Stimulated activated CD4-positive, alpha-beta T cell treated with anti-CD3 and anti-CD28 coated beads, TNF-alpha, amount 100 ng/mL, for 48 hours (primary cell): ENCODE measurements at places on chromosomes 12 and 14.

GRCh38 chr12:53803703-53804102, 51.9 kb upstream of the CISTR start:
- DNase-seq, result no peak

DNA sequence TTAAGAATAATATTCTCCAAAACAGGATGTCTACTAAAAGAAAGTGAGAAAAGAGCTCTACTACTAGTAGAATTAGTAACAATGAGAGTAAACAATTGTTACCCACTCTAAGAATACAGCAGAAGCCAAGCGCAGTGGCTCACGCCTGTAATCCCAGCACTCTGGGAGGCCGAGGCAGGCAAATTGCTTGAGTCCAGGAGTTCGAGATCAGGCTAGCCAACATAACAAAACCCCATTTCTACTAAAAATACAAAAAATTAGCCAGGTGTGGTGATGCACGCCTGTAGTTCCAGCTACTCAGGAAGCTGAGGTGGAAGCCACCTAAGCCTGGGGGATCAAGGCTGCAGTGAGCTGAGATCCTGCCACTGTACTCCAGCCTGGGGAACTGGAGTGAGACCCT, 4.7 kb downstream of the DNAJC14 start:
- no peak for DNase-seq

DNA sequence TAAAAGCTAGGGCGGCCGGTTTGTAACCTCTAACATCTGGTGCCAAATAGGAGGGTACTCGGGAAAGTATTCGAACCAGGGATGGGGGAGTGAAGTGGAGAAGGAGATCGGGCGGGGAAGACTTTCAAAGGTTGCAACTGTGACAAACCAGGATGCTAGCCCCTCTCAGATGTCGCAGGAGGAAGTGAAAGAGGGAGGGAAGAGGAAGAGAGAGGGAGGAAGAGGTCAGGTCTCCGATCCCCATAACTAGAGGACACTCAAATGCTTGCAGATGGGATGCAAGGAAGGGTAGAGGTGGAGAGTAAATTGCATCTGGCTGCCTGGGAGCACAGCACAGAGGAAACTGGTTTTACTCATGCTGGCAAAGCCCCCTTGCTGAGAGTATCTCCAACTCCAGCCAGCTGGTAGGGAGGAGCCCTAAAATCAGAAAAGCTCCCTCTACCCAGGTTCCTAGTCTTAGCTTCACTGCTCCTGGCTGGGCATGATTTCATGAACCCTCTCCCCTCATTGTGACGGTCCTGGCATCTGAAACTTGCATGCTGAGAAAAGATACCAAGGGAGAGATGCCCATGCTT, 696.7 kb upstream of the TBX3 start:
- DNase-seq, result no peak

DNA sequence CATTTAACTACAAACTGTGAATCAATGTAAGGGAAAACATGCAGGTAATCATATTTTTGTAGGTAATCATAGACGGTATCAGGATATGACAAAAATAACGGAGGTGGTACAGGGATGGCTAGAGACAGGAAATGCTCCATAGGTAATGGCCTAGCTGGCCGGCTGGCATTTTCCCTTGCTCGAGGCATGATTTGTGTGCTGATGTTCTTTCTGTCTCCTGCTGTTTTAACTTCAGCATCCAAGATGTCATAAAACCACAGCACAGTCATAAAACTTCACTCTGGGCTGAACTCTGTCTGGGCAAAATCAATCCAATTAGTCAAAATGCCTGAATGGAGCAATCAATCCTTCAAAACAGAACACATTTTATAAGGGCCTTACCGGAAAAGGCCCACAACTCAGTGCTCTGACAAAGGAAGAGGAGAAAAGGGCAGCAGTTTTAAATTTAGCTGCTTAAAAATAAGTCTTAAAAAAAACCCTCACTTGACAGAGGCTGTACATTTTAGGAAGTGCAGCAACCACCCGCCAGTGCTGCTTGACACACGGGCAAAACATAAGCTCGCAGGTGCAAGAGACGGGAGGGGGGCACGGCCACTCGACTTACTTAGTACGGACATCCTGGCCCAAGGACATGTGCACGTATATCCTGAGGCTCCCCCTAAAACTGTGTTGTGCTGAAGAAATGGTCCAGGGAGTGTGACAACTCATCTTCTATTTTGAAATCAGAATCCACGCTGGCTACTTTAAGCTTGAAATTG, 40.5 kb upstream of the GPR68 start:
- no peak for DNase-seq

GRCh38 chr12:93894391-93895088, 217.4 kb downstream of the CRADD start:
- no peak for DNase-seq

DNA sequence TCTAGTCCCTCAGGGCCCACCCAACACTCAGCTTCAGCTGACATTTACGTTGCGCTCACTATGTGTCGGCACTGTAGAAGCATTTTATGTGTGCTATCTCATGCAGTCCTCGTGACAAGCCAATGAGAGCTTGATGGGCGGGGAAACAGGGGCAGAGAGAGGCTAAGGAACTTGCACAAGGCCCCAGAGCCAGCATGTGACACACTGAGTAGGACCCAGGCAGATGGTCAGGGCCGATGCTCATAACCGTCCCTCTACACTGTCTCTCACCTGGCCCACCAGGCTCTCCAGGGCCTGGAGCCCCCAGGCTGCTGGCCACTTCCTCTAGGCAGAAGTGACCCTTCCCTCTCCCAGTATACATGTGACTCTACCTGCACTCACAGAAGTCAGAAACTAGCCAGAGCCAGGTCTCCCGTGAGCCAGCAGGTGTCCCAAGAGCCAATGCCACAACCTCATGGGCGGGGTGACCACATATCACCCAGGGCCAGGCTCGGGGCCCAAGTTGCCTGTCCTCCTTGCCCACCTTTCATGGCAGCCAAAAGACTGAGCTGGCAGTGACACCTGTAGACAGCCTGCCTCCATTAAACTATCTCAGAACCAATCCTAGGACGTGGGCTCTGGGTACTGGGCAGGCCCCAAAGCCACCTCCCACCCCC, 38.3 kb downstream of the TTC7B start:
- DNase-seq, result no peak

DNA sequence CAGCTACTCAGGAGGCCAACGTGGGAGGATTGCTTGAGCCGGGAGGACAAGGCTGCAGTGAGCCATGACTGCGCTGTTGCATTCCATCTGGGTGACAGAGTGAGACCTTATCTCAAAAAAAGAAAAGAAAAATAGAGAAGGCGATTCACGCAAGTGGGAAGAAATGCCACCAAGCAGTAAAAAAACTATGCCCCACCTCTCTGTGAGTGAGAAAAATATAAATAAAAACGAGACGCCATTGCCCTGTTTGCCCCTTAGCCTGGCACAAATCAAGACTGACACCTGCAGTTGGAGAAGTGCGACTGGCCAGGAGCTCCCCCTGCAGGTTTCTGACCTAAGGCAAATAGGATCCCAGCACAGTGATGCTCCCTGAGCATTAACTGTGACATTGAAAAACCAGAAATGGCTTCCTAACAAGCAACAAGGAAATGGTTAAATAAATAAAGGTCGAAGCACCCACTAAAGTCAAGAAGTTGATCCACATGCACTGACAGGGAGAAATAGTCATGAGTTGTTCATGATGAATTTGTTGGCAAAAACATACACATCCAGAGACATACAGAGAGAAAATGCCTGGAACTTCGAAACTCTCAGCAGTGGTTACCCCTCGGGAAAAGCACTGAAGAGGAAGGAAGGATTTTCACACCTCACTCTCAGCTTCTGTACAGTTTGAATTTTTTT, 21.1 kb downstream of the GSC start:
- DNase-seq, result no peak

GRCh38 chr12:72610342-72610741, 338.2 kb downstream of the TRHDE start:
- DNase-seq, result no peak
